ENCODE measurements at places on chromosomes 13 and 19.

GRCh38 chr13:114266241-114266640 lies 15.2 kb upstream of the UPF3A start:
- no peak for DNase-seq

- DNase-seq, result no peak
Measured at GRCh38 chr13:45180713-45181601, 19.9 kb downstream of the KCTD4 start.

GRCh38 chr19:45101806-45102205 lies 8.8 kb downstream of the PPP1R37 start:
- no peak for DNase-seq

DNA sequence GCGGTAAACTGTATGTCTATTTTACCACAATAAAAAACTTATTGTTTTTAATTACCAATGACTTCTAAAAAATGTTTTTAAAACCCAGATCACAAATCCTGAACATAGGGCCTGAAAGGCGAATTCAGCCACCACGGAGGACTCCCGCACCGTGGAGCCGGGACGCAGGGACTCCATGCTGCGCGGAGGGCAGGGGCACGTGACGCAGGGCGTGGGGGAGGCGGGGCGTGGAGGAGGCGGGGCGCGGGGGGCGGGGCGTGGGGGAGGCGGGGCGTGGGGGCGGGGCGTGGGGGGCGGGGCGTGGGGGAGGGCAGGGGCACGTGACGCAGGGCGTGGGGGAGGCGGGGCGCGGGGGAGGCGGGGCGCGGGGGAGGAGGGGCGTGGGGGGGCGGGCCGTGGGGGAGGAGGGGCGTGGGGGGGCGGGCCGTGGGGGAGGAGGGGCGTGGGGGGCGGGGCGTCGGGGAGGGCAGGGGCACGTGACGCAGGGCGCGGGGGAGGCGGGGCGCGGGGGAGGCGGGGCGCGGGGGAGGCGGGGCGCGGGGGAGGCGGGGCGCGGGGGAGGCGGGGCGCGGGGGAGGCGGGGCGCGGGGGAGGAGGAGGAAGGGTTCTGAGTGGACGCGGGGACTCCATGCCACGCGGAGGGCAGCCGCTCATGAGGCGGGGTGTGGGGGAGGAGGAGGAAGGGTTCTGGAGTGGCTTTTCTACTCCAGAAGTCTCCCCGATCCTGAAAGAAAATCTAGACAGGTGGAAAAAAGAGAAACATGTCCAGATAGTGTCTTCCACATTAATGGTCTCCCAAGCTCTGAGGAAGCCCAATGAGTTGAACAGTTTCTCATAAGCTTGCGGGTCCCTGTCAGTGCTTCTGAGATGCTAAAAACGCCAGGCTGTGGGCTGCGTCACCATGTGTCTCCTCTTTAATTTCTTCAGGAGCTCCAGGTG lies 4.4 kb upstream of the PROZ start:
- peak; percentile 68 for DNase-seq

DNA sequence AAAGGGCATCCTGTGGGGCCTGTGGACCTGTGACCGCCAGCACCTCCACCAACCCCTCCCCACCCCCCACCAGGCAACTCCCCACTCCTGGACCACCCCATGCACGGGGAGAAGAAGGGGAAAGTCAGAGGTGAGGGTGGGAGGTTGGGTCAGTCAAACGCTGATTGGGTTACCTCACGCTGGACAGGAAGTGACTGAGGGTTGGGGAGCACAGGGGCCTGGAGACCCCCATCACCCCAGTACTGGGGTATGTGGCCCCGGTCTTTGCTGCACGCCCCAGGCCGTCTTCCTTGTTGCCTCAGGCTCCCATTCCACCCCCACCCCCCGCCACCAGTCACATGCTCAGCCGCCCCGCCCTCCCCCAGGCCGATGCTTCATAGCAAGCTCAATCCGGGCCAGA lies 59.0 kb downstream of the COLGALT1 start:
- no peak for DNase-seq

- no peak for DNase-seq
Measured at GRCh38 chr13:100341327-100341726, 247.3 kb downstream of the GGACT start.

GRCh38 chr13:44905556-44905955 lies 83.7 kb downstream of the NUFIP1 start:
- DNase-seq, result no peak

GRCh38 chr19:4338441-4339355 lies at the start of gene STAP2:
STAP2 (minus strand) TSS chr19:4338827; CDS start chr19:4338753, 74 bp downstream.
- peak; percentile 54 for DNase-seq

GRCh38 chr19:29062475-29063435 lies 150.2 kb downstream of the UQCRFS1 start:
- no peak for DNase-seq

DNA sequence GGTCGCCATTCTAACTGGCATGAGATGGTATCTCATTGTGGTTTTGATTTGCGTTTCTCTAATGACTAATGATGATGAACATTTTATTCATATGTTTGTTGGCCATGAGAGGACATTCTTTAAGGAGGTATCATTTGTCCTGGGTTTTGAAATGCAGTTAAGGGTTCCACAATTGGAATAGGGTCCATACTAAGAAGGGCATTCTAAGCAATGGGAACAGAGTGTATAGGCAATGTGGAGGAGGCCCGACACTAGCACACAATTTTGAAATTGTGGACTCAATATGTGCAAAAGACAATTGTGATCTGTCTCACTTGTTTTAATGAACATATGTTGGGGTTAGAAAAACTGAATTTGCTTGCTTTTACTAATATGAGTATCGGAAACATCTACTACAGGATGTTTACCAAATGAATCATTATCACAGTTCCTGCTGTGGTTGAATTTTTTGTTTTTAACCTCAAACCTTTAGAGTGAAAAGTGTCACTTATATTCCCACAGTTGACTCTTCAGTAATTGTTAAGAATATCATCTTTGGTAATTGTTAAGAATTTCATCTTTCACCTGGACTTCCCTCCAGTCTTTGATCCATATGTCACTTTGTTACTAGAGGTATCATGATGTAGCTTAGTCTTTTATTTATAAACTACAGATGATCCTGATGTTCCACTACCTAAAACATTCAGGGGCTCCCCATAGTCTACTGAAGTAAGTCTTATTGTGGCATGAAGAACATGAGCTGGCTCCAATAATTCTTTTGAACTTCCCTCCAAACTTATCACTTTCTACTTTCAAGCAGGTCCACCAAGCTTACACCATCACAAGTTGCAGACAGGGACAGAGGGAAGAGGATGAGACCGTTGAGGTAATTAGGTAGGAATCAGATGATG lies 109.7 kb upstream of the KLF12 start:
- no peak for DNase-seq

DNA sequence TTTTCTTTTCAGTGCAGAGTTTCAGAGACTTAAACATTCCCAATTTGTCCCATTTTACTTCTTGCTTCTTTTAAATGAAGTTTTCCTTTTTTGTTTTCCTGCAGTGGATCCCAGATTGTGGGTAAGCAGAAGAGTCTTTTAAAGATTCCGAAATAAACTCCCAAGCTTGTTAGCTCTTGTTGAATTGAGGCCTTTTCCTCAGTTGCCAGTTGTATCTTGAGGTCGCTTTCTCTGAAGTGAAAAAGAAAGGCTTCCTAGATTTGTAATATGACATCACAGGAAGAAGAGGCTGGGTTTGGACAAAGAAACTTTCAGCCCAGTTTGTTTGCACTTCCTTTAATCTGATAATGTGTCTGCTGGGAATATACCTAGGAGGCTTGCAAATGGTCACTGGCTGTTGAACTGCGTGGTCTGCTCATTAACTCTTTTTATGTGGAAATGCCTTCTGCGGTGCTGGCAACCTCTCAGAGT lies at the start of gene LPAR6:
TSS of gene LPAR6 (minus strand) at position 233 of the 471 bp plus-strand sequence. CDS start 690 bp downstream, outside the sequence.
- DNase-seq, result no peak

GRCh38 chr13:106286811-106287210 lies 248.7 kb downstream of the EFNB2 start:
- no peak for DNase-seq

All from activated naive CD4-positive, alpha-beta T cell treated with anti-CD3 and anti-CD28 coated beads, Interleukin-2, amount 50 U/mL, for 16 hours (primary cell).